ENCODE measurements at places on chromosomes 3 and 15.

GRCh38 chr3:13002398-13003124 is 70.7 kb downstream of the IQSEC1 start:
- peak; percentile 57 for DNase-seq

GRCh38 chr3:142993958-142994442 is 7.4 kb upstream of the U2SURP start:
- peak; percentile 68 for DNase-seq

DNA sequence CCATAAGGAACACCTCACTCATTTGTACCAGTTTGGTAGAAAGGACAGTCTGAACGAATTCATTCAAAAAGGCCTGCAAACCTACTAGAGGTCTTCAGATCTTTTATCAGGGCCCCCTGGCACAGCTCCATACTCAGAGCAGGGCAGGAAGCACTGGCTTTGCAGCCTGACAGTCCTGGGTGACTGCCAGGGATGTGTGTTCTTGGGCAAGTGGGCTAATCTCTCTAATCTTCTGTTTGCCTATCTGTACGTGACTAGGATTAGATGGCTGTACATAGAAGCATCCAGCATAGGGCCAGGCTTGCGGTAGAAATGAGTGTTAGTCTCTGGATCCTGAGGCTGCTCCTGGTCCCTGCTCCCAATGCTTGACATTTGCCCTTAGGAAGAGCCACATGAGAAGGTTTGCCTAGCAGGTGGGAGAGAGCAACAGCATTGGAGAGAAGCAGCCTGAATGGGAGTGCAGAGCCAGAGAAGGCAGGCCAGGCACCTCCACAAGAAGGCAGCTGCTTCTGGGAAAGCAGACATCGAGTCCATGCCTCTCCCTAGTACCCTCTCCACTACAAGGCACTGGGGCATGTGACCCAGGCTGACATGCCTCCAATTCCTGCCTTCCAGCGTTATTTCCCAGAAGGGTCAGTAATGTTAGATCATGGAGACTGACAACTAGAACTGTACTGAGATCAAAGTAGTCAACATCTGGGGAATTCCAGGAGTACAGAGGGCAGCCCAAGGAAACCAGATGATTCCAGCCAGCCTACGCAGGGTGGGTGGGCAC is 1.0 kb upstream of the CXCR6 start:
- DNase-seq = no peak

- no peak for DNase-seq
Measured at GRCh38 chr3:56547486-56547885, 9.5 kb upstream of the CCDC66 start.

- no peak for DNase-seq
Measured at GRCh38 chr3:108209579-108209978, 12.6 kb downstream of the IFT57 start.

DNA sequence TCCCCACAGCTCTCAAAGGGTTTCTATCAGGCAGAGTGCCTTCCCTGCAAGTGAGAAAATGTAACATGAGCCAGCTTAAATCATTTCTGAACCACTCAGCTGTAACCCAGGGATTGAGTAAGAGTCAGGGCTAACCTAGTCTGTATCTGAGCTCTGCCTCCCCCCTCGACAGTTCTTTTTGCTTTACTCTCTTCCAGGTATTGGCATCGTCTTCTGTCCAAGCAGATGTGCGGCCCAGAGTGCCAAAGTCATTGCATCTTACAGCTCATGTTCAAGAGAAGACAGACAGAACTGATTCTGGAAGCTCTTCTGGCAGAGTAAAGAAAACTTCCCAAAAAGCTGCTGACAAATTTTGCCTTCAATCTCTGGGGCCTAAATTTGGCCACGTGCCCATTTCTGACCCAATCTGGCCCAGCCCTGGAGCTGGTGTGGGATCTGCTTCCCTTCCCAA is 74.8 kb downstream of the ABHD5 start:
- DNase-seq = no peak

- DNase-seq = no peak
Measured at GRCh38 chr3:62843508-62843907, 31.7 kb downstream of the CADPS start.

DNA sequence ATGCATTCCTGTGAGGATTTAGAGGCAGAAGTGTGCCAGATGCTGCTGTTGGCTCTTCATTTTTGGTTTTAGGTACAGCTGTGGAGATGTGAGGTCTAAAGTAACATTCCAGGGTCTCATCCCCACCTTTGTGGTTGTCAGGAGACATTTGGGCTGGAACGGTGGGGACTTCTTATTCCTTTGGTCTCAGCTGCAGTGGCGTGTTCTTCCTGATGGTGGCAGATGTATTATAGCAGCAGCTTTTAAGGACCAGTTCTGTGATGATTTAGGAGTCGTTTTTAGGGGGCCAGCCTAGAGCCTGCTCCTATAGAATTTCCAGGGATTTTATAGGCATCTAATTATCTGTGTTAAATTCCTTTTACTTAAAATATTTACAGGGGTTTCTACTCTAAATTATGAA is 221.0 kb upstream of the EOMES start:
- peak; percentile 15 for DNase-seq

GRCh38 chr15:42215913-42216829 is 8.1 kb upstream of the VPS39 start:
- DNase-seq = no peak

DNA sequence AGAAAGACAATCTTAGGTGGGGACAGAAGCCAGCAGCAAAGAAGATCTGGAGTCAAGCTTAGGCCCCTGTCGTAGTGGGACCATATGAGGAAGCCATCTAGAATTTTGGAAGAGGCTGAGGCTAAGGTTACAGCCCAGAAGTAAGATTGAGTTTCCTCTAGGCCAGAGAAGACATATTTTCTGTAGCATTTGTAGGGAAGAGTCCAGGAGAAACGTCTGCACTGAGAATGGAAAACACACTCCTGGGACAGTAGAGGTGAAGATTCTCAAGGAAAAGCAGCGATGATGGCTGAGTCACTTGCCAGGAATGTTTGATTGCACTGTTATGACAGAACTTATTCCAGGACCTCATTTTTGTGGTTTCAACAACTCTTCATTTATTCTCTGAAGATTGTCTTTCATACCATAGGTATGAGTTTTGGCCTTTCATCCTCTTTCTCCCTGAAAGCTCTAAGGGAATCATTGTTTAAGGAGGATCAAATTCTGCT is 107.2 kb downstream of the GTPBP8 start:
- DNase-seq = no peak

DNA sequence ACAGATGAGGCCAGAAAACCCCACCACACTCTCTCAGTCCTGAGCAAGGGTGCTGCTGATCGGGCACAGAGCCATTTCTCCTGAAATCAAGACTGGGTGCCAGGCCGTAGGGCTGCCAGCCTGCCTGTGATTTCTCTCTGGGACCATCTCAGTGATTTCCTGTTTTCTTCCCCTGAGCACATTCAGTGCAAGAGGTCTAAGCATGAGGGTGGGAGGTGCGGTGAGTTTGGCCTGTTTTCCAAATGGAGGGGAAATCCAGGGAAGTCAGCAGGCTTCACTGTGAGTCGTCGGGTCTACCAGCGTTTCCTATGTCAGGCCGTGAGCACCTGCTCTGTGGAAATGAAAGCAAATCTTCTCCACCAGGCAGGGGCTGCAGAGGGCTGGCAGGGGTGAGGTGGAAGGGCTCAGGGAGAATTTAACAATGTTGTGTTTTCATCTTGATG is 82.3 kb downstream of the ST6GAL1 start:
- DNase-seq = peak; percentile 48

- DNase-seq = peak; percentile 47
Measured at GRCh38 chr3:129383292-129383860, 45.1 kb downstream of the EFCAB12 start.

GRCh38 chr15:69181424-69181823 is 21.0 kb downstream of the GLCE start:
- no peak for DNase-seq

DNA sequence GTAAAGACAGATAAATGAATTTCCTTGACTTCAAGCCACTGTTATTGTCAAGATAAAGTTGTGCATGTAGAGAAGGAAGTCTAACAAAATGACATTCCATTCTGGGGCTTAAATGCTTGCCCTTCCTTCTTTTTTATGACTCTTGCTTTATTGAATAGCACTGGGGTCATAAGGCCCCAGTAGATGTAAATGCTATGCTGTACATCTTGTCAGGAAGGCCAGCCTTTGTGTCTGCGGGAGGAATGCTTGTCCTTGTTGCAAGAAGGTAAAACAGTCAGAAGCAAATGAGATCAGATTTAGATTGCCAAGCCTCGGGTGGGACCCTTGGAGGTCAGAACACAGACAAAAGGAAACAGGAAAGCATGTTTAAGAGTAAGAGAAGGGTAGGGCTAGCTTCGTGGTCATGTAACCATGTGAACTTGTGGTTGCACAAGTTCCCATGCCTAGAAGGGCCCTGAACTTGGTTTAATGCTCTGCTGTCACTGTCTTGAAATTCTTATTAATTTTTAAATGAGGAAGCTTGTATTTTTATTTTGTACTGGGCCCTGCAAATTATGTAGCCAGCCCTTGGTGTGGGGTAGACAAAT is 81.5 kb downstream of the PPM1L start:
- DNase-seq = no peak

GRCh38 chr15:48981941-48982340 is 18.2 kb upstream of the SHC4 start:
- DNase-seq = no peak

GRCh38 chr3:8964436-8965370 is 1.4 kb upstream of the RAD18 start:
- DNase-seq = no peak

- DNase-seq = no peak
Measured at GRCh38 chr3:151351648-151352047, 22.3 kb upstream of the P2RY13 start.

GRCh38 chr15:74613089-74613952 is 2.3 kb upstream of the CLK3 start:
- DNase-seq = no peak

DNA sequence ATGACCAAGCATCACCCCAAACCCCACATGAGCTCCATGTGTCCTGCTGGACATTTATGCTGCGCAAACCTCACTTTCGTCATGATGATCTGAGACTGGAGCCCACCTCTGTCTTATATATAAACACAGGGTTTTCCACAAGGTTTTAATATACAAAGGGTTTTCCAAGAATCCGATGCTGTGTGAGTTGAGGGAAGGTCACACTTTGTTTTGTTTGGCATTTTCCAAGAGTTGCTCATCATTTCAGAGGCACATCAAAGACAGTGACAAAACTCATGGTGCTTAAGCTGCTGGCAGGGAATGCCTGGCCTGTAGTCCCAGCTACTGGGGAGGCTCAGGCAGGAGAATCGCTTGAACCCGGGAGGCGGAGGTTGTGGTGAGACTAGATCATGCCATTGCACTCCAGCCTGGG is 20.0 kb downstream of the EFCC1 start:
- DNase-seq = no peak

DNA sequence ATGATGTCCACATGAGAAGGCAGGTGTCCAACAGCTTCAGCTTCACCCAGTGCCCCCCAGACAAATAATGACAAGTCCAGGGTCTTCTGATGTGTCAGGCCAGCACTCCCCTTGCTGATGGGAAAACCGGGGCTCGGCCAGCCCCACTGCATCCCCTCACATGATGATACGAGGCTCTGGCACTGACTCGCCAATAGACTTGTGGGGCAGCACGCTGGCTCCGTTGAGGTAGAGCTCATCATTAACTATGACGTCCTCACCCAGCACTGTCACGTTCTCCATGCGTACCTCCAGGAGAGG is 2.1 kb upstream of the AMIGO3 start:
- no peak for DNase-seq

DNA sequence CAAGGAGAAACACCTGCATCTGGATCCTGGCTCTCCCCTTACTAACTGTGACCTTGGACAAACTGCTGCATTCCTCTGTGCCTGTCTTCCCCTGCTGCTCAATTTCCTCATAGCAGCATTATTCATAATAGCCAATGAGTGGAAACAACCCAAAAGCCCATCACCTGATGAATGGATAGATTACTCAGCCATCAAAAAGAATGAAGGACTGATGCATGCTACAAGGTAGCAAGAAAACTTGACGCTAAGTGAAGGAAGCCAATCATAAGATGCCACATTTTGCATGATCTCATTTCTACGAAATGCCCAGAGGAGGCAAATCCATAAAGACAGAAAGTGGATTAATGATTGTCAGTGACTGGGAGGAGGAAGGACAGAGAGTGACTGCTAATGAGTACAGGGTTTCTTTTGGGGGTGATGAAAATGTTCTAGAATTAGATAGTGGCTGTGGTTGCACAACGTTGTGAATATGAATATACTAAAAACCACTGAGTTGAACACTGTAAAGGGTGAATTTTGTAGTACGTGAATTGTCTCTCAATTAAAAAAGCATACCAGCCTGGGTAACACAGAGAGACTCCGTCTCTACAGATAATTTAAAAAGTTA is 11.2 kb downstream of the IGDCC4 start:
- no peak for DNase-seq

DNA sequence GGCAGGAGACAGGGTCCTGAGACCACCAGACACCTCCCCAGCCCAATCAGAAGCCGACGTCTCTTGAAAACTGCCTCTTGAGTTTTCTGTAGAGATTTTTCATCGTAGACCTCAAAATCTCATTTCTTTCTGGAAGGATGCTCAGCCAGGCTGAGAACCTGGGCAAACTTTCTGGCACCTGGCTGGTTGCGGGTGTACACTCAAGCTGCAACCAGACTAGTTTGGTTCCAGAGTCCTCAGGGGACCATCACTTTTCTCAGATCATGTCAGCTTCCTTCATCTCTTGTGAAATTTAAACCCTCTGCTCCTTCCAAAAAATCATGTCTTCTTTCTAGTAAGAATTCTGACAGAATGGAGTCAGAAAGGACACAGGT is 45.1 kb downstream of the CMTM7 start:
- no peak for DNase-seq
